Skin of body (tissue), 3 donors: ENCODE measurements at places on chromosomes 7 and 10.

DNA sequence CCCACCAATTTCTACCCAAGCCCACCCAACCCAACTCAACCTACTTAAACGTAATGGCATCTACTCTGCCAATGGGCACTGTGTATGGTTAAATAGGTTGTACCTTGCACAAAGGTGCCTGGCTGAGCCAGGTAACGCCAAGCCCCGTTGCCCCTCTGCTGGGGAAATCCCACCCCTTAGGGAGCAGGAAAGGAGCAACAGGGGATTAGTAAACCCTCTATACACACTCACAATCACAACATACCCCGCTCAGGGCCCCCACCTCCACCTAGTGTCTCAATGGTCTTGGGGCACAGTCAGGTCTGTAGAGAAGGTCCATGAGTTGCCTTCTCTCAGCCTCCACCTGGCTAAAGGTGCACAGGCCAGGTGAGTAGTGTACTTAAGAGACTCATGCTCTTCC, 74.3 kb upstream of the PCBD1 start:
- DNase-seq: no peak

- DNase-seq: no peak
Measured at GRCh38 chr7:55369427-55370400, 4.6 kb downstream of the LANCL2 start.

- no peak for DNase-seq
Measured at GRCh38 chr7:106737202-106737562, 76.2 kb upstream of the CCDC71L start.

- DNase-seq: no peak
Measured at GRCh38 chr10:60236869-60237524, 152.7 kb downstream of the ANK3 start.

- DNase-seq: no peak
Measured at GRCh38 chr7:1555813-1556543, at the start of gene TMEM184A. Gene TMEM184A, minus strand, starts transcription at chr7:1556205. Its CDS starts 721 bp downstream, at chr7:1555484.

- DNase-seq: no peak
Measured at GRCh38 chr7:129665013-129665401, 53.5 kb downstream of the NRF1 start.

- peak; percentile 40 for DNase-seq
Measured at GRCh38 chr10:9342885-9343570, 1288.5 kb downstream of the GATA3 start.

DNA sequence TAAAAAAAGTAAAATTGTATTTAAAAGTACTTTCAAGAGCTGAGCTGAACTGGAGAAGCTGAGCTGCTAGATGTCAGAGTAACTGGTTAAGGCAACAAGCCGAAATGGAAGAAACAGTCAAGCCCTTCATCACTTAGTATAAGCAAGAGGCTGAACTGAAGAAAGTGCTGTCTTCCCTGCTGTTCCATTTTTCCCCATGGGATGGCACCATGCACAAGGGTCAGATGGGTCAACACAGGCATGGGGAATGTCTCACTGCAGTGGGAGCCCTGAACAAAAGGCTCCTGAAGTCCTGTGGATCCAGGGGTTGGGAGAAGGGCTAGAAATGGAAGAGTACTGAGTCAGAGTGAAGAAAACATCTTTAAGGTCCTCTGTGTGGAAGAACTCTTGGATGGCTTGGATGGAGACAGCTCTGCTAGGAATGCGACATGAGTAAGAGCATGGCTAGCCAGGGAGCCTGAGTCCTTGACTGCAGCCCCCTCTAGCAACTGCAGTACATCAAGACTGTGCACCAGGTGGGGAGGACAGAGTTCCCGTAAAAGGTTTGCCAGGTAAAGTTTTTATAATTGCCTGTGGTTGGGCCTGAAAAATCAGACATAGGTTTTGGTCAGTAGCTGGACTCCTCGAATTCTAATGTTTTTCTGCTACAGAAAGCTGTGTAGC, 348.3 kb downstream of the GPR158 start:
- no peak for DNase-seq

GRCh38 chr10:22463255-22463654, 118.0 kb downstream of the SPAG6 start:
- DNase-seq: no peak

- peak; percentile 51 for DNase-seq
Measured at GRCh38 chr10:80154978-80155695, 22.6 kb downstream of the PLAC9 start.

GRCh38 chr10:24938525-24938924, 13.9 kb downstream of the PRTFDC1 start:
- DNase-seq: no peak

DNA sequence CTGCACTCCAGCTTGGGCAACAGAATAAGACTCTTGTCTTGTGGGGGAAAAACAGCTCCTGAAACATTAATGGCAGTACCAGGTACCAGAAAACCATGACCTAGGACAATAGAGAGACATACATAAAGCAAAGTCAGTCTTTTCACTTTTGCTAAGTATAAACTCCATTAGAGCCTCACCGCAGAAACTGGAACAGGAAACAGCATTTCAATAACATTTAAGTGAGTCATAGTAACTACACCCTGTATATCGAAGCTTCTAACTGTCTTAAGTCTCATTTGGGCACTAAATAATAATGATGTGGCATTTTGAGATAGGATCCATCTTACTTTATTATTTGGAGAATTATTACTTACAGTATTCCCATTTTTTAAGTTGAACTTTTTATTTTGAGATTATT, 517.8 kb upstream of the CELF2 start:
- no peak for DNase-seq

GRCh38 chr10:132790934-132791829, 5.2 kb upstream of the NKX6-2 start:
- no peak for DNase-seq

DNA sequence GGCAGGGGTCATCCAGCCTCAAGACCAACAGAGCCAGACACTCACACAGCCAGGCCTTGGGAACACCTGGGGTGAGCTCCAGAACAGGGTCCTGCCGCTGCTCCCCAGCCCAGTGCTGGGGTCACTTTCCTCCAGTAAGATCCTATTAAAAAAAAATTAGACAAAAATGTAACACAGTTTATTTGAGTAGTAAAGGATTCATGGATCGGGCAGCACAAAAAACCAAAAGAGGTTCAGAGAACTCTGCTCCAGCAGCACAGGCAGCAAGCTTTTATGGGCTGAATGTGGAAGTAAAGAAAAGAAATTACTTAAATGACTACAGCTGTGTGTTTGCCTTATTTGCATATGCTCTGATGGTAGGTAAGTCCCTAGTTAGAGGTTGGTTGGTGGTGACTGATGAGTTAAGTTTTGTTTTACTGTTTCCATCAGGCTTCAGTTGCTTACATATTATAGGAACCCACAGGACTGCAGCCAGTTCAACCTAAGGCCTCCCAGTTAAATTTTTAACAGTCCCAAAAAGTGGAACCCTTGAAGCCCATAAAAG, 80.5 kb upstream of the FGFR2 start:
- no peak for DNase-seq

GRCh38 chr7:81669476-81670105, 100.3 kb downstream of the HGF start:
- no peak for DNase-seq
